ENCODE measurements at places on chromosomes 12 and 14.

- DNase-seq, result no peak
Observed at GRCh38 chr12:117889098-117889497, 79.7 kb downstream of the KSR2 start.

GRCh38 chr12:1272142-1272541, 281.1 kb downstream of the ERC1 start:
- DNase-seq, result no peak

DNA sequence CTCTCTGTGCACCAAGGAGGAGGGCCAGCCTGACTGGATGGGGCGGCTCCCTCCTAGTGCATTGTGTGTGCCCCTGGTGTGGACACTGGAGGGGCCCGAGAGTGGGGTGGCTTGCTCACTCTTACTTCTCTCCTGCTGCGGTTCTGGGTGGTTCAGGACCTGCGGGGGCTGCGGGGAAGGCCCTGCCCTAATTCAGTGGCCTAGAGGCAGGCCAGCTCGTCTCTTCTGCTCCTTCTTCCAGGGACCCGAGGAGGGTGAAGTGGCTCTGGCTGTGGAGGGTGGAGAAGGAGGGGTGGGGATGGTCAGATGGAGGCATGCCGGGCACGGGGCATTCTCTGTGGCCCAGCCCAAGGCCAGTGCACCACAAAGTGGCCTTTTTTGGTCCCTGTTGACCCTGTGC, 87.1 kb downstream of the BEGAIN start:
- no peak for DNase-seq

DNA sequence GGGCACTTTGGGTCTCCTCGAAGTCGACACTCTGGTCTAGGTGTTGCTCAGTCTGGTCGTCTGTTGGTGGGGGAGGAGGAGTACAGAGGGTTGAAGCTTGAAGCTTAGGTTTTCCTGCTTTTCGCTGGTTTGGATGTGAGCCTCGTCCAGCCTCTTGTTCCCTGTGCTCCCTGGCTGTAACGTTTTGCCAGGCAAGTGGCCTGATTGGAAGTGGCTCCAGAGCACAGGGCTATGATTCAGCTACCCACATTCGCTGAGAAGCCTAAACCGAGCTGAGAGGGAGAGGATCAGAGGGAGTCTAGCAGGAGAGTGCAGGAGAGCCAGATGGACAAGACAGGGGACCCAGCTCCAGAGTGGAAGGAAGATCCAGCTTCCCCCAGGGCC, 6.1 kb downstream of the HOXC10 start:
- DNase-seq, result no peak

GRCh38 chr12:13195785-13196129, 769 bp upstream of the EMP1 start:
- no peak for DNase-seq

DNA sequence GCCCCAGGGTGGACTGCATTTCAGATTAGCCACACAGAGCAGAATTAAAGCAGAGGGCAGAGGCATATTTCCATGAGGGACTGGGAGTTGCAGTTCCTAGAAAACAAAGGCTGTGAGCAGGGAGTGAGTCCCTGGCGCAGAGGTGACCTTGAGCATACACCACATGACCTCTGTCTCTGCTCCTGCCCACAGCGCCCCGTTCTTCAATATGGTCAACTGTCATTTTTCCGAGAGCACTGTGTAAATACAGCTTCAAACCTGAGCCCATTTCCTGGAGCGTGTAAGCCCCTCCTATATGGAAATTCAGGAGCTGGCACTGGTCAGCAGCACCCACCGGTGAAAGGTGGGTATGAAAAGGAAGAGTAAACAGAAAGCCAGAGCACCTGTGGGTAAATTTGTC, 192.2 kb upstream of the PELI2 start:
- DNase-seq, result no peak

DNA sequence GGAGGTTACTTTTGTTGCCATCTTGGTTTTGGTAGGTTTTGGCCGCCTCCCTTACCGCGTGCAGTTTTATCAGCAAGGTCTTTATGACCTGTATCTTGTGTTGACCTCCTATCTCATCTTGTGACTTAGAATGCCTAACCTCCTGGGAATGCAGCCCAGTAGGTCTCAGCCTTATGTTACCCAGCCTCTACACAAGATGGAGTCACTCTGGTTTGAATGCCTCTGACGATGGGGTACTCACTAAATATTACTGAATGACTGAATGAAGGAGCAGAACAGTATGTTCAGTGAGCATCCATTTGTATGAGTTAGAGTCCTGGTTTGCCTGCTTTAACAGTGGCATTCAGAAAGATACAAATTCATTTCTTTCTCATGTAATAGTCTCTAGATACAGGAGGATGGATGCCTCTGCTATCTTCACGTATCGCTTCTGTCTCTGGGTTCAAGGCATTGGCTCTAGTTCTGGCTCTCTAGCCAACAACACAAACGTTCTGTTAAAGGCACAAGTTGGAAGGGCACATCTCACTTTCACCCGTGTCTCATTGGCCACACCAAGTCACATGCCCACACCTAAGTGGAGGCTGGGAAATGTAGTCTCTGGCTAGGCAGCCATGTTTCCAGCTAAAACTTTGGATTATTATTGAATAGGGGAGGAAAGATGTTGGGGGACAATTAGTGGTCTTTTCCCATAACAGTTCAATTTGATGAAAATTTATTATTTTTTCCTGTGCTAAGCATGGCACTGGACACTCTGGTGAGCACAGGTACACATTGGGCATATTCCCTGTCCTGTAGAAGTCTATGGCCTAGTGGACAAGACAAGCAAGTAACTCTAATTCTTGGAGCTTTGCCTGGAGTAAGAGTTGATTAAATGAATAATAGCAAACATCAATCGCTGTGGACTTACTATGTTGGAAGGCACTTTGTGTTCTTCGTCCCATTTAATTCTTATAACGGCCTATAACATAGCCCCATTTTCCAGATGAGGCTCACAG, 75.2 kb upstream of the RPH3A start:
- no peak for DNase-seq

- no peak for DNase-seq
Observed at GRCh38 chr14:99514552-99515300, 33.5 kb downstream of the CCNK start.

DNA sequence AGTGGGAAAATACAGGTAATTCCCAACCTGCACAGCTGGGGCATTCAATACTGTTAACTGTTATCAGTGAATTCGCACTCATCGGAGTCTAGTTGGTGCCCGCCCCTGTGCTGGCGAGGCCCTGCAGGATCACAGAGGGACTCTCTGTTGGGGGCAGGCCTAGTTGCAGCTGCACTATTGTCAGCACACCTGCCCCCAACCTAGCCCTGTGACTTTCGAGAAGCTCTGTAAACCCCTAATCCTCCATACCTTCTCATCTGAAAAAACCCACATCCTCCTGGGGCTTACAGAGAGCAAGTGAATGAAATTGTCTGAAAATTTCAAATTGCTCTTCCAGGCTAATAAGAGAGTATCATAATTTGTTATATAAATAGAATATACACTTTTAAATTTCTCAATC, 132.2 kb upstream of the NUDT4 start:
- DNase-seq, result no peak

- DNase-seq, result no peak
Observed at GRCh38 chr12:52926596-52927234, 21.8 kb upstream of the KRT8 start.

GRCh38 chr12:95114766-95115405, 41.5 kb upstream of the NR2C1 start:
- DNase-seq, result no peak

- DNase-seq, result no peak
Observed at GRCh38 chr12:75953312-75953906, 78.2 kb downstream of the PHLDA1 start.

- DNase-seq, result no peak
Observed at GRCh38 chr12:3091038-3091319, 13.8 kb downstream of the TSPAN9 start.

DNA sequence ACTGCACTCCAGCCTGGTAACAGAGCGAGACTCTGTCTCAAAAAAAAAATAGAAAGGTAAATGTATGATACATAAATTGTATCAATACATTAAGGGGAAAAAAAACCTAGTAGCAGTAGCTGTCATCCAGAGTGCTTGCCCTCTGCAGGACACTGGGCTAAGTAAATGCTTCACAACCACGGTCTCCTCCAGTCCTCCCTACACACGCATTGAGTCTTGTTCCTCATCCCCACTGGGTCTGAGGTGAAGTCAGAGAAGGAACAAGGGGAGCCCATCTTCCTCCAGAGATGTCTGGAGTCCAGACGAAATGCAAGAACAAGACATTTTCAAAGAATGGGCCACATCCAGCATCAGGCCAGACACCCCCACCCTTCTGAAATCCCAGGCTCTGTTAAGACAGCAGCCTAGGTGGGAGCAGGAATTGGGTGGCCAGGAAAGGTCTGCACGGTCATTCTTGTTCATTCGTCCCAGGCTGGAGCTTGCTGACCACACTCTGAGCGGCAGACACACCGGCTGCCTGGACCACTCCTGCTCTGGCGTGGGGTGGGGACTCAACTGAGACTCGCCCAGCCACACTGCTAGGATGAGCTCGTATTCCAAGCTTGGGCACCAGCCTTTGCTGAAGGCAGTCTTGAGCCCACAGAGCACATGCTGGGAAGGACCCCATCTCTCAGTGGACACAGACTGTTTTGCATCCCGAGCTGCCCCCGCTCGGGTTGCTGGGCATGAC, 45.5 kb downstream of the CHGA start:
- DNase-seq, result no peak
